ENCODE measurements at places on chromosomes 6 and 20. TPM values are rescaled to one million over a fixed set of nuclear protein-coding genes. Genes with fewer than 3 reads are reported as not detected.

DNA sequence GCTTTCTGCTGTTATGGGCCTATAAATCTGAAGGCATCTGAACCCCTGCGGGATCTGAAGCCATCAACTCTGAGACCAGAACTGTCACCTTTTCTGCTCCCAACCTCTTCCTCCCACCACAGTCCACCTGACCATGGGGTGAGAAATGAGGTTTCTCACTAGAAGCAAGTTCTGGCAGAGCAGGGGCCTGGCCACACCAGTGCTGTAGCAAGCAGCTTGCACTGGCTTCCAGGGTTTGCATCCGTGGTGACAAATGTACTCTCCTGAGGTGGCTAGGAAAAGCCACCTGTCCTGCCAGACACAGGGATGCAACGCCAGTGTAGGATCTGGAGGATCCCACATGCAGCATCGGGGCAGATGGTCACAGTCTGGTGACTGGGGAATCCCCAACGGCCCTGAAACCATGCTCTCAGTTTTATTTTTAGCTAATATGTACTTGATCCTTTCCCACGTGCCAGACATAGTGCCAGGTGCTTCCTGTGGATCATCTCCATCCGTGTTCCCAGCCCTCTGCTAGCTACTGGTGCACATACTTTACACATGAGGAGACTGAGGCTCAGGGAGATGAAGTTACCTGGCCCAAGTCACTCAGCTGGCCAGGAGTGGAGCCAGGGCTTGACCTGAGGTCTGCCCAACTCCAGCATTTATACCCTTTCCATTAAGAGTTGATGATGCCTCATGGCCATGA is 122.1 kb upstream of the SPACA1 start:
- DNase-seq, result no peak

DNA sequence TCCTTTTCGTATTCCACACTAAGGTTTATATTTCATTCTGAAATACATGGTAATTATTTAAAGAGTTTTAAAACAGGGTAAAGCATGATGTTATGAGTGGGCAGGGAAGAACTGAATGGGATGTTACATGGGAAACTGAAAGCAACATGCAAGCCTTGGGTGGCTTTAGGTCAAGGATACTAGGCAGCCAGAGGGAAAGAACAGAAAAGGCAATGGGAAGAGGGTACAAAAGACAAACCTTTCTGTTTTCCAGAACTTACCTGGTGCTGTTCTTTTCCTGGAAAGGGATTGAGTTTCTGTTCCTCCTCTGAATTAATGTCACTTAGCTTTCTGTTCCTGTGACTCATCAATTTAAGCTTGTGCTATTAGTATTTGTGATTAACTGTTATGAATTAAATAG is 71.2 kb upstream of the SMIM8 start:
- DNase-seq, result no peak

DNA sequence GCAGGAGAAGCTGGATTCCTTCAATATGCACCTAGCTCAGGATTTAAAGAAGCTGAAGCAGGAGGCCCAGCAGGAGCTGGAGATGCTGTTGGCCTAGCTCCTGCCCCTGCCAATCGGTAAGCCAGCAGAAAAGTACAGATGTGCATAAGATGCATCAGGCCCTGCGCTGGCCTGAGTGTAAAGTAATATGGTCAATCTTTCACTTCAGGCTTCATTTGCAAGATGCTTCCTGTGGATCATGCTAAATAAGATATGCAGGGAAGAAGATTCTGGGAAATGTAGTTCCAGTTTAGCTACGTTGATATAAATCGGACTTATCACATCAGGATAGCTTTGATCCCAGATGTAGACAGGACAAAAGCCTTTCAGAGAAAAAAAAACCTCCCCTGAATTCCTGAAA is 100.3 kb downstream of the GJA1 start:
- no peak for DNase-seq

DNA sequence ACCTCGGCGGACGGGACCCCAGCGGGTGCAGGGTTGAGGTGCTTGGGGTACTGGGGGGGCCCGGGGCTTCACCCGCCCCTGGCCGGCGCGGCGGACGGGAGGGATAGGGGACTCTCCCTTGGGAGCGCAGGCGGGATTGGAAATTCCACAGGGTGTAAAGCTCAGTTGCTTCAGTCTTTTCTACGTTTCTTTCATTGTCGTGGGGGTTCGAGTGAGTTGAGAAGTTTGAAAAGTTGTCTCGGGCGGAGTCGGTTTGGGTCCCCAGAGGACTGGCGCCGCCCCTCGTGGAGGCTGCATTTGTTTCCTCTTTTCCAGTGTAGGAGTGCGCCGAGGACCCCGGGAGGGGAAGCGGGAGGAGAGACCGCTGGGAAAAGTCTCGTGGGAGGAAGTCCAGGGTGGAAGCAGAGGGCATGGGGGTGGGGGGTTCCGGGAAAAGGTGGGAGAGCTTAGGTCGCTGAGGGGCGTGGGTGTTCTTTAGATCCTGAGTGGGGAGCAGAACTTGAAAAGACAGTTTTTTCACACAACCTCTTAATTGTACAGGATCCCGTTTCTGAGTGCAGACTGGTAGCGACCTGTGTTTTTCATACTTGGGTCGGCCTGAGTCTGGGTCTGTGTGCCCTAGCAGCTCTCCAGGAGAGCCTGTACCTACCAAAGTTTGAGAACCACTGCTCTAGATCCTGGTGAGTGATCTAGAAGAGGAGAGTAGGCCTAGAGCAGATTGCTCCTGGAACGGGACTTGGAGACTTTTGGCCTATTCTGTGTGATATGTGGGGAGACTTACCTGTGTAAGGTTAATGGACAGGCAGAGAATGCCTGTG is 495 bp downstream of the FAM83B start:
- no peak for DNase-seq

GRCh38 chr20:653590-654416 is 803 bp upstream of the SRXN1 start:
- DNase-seq, result no peak

DNA sequence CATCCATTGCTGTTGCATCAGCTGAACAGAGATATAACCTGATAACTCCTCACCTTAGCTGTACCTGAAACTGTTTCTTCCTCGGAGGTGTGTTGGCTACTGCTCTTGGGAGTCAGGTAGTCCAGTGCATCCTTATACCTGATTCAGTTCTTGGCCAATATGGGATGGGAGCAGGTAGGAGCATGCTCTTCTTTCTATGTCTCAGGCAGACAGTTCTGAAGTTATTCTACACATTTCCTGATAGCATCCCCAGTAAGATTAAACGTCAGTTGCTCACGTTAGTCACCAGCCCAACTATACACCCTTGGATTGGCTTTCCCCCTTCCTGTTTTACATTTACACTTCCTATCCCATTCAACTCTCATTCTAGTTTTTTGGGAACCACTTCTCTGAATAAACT is 244.3 kb upstream of the FLRT3 start:
- no peak for DNase-seq

DNA sequence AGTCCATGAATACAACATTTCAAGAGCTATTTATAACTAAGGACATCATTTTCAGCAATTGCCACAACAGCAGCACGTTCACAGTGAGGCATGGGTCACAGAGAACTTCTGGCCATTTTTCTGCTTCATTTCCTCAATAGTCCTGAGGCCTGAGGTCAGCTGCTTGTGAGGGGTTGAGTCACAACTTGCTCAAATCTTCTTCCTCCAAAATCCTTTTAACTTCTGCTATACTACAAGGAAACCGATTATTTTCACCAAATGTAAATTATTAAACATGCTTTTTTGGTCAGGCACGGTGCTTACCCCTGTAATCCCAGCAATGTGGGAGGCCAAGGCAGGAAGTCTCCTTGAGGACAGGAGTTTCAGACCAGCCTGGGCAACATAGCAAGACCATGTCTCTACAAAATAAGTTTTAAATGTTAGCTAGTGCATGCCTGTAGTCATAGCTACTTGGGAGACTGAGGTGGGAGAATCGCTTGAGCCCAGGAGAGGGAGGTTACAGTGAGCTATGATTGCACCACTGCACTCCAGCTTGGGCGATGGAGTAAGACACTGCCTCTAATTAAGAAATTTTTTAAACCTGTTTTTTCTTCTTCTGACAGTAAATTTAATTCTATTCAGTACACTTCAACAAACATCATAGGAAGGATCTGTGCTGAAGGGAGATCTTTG is 11.1 kb upstream of the SLC16A10 start:
- no peak for DNase-seq

DNA sequence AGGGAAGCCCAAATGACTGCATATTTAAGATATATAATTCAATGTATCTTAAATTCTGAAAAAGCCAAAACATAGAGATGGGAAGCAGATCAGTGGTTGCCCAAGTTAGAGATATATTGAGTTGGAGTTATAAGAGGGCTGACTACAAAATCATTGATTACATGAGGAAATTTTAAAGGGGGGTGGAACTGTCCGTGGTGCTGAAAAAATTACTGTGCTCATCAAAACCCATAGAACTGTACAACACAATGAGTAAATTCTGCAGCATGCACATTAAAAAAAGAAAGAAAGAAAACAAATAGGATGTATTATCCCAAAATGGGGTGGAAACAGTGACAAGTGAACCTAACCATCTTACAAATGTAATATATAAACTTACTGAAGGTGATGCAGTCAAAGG is 100.9 kb downstream of the FUT9 start:
- DNase-seq, result no peak

DNA sequence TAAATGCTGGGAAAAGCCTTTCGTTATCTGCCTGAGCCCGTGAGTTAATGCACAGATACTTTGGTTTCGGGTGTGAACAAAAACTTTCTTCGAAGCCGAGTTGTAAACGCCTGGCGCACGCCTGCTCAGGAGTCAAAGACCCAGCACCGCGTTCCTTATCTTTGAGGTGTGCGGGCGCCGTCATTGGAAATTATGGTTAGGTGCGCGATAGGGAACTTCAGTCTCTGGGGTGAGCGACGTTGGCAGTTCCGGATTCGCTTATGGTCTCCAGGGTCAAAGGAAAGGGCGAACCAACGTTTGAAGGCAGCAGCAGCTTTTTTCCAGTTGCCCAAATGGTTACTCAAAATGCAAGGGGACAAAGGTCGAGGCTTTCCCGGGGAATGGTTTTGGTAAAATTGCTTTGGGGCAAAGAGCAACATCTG is 853 bp downstream of the SLC22A3 start:
- no peak for DNase-seq

GRCh38 chr20:22070610-22071058 is 365.2 kb downstream of the PAX1 start:
- no peak for DNase-seq

DNA sequence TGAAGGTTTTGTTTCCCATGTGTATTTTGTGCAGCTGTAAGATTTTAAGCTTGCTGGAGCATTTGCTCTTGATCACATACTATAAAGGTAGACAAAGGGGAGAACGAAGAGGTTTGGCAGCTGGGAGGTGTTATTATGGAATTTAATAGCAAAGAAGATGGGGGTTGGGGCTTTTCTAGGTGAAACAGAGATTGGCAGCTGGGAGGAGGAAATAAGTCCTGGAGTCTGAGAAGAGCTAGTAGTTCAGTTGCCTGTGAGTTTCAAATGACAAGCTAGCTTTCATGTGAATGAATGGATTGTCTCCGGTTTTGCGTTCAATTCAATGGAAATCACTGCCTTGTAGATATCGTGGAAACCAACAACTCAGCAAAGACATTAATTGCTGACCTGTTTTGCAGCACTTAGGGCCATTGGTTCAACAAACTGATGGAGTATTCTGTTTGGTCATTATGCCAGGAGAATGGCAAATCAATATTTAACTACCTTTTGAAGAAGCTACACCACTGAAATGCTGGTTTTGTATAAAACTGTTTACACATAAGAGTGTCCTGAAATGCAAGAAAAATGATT is 38.1 kb upstream of the FLRT3 start:
- no peak for DNase-seq

GRCh38 chr6:938916-939315 is 246.0 kb upstream of the EXOC2 start:
- no peak for DNase-seq

- no peak for DNase-seq
Measured at GRCh38 chr6:25489399-25489798, 162.6 kb upstream of the SCGN start.

- DNase-seq, result no peak
Measured at GRCh38 chr6:11368264-11368663, 135.8 kb upstream of the NEDD9 start.

GRCh38 chr20:62104791-62105345 is 17.4 kb upstream of the LSM14B start:
- DNase-seq, result peak; percentile 46

DNA sequence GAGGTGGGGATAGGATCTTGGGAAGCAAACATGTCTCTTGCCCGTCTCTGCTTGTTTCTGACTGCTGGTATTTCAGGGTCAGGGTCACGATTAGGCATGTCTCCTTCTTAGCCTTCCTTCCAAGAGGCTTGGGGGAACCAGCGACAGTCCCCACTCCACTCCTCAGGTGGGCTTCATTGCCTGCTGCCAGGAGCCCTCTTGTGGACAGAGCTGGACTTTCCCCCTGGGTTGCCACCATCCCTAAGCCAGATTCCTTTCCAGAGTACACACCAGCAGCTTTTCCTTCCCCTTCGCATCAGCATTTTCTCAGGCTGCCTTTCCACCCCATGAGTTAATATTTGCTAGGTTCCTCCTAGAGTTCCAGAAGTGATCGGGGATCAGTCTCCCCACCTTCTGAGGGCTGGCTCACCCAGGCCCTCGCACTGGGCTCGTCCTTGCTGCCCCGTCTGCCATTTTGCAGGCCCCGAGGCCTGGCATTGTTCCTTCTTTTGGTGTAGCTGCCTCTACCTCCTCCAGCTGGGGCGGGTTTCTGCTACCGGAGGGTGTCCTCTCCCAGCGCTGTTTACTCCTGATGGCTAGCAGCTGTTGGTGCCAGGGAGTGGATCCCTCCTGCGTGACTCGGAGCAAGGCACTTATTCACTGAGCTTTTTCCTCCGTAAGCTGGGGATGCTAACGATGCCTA is 8.8 kb upstream of the C20orf144 start:
- DNase-seq, result peak; percentile 66

GRCh38 chr20:38748097-38748860 is at the start of gene ACTR5:
Gene ACTR5, plus strand, starts transcription at chr20:38748460. Its CDS starts 19 bp downstream, at chr20:38748479.
- peak; percentile 80 for DNase-seq

GRCh38 chr6:89975366-89975765 is 81.1 kb downstream of the GJA10 start:
- no peak for DNase-seq

- peak; percentile 72 for DNase-seq
Measured at GRCh38 chr20:46872328-46873211, 22.1 kb upstream of the EYA2 start.

GTSF1L gene
- not detected for total RNA-seq

SLC22A23 gene
- 0.56 TPM for total RNA-seq

TMC2 gene
- total RNA-seq, result not detected

ARHGAP18 gene
- 17.0 TPM for total RNA-seq

SALL4 gene
- total RNA-seq, result not detected

DIDO1 gene
- 38.3 TPM for total RNA-seq

KIF25 gene
- not detected for total RNA-seq

DDX43 gene
- not detected for total RNA-seq

ZNFX1 gene
- total RNA-seq, result 46.7 TPM

DDX39B gene
- total RNA-seq, result 640 TPM

MYL9 gene
- 97.5 TPM for total RNA-seq

WFDC5 gene
- total RNA-seq, result not detected
